T47D (cell line): ENCODE measurements at places on chromosomes 6 and 20.

GRCh38 chr6:126913651-126914050, 204.8 kb upstream of the RSPO3 start:
- DNase-seq = no peak

- no peak for DNase-seq
Observed at GRCh38 chr6:7219310-7219709, 93.7 kb downstream of the SSR1 start.

DNA sequence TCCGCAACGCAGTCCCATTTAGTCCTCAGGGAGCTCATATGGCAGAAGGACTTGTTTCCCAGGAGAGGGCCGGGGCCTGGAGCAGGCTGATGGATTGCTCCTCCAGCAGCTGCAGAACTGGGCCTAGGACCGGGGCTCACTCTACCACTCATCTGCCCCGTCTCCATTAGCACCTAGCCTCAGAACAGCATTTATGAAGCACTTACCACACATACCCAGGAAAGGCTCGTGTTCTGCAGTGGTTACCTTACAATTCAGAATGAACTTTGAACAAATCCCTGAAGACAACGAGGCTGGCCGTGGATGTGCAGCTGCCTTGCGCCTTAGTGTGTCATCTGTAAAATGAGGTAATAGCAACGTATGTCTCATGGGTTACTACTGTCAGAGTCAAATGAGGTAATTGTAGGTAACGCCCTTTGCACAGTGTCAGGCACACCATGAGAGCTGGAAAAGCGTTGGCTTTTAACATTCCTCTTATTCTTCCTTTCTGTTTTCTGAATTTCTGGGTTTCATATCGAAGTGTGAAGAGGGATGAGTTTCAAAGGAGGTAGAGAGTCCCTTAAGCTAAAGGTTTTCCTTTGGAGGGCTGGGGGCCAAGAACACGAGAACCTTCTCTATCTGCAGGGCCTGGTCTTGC, 46.3 kb upstream of the CD93 start:
- DNase-seq = no peak

- no peak for DNase-seq
Observed at GRCh38 chr6:43702534-43703440, 15.2 kb upstream of the MRPS18A start.

- no peak for DNase-seq
Observed at GRCh38 chr20:8519887-8520286, 387.8 kb downstream of the PLCB1 start.

DNA sequence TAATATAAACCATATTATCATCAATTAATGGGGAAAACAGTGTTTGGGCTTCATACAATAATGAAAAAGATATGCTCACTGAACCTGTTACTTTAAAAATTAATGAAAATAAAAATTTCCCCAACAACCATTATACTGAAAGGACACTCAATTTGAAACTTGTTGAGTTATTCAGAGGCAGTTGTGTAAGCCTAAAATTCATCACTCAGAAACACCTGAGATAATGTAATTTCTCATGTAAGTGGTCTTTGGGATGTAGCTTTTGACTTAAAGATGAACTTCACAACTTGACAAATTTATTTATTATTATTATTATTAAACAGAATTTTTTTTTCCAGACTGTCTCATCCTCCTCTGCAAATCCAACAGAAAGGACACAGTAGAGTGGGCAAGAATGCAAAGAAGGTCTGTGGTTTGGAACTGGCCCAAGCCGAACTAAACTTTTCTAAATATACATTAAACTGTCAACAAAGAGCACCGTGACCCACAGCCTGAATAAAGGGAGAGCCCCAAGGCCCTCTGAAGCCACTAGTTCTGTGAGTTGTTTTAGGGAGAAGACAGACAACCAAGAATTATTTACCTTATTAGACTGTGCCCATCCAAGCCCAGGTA, 32.2 kb upstream of the HEY2 start:
- DNase-seq = peak; percentile 93

GRCh38 chr20:63471002-63471716, 1.3 kb downstream of the KCNQ2 start:
- DNase-seq = no peak

- DNase-seq = no peak
Observed at GRCh38 chr6:34532230-34532629, 23.9 kb downstream of the SPDEF start.

GRCh38 chr6:107079429-107079828, 35.9 kb downstream of the BEND3 start:
- DNase-seq = no peak

DNA sequence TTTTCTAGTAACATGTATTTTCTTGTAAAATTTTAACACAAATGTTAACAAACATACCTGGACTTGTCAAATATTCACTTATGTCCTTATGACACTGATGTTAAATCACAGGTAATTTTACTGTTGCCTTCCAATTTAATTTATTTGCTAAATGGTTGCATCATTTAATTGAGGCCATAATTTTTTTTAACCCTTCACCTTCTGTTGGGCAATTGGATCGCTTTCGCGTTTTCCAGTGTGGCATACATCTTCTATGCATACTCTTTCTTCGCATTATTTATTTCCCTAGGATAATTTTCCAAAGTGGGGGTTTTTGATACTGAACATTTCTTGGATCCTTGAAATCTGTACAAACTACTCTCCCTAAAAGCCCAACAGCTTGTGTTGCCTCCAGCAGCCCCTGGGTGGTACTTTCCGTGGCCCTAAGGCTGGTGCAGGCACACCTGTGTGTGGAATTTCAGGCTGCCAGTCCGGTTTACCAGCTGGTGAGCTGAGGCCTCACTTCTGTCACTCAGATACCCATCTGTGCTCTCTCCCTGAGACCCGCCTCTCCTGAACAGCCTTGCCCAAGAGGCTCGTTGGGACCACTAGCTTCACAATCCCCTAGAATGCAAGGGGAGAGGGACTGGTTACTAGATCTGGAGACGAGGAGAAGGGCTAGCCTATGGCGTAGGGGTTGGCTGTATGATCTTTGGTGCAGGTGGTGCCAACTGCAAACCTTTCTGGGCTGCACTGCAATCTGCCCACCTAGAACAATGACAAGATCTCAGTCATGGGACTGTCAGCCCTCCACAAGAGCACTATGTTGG, 11.2 kb upstream of the C20orf144 start:
- DNase-seq = peak; percentile 91

DNA sequence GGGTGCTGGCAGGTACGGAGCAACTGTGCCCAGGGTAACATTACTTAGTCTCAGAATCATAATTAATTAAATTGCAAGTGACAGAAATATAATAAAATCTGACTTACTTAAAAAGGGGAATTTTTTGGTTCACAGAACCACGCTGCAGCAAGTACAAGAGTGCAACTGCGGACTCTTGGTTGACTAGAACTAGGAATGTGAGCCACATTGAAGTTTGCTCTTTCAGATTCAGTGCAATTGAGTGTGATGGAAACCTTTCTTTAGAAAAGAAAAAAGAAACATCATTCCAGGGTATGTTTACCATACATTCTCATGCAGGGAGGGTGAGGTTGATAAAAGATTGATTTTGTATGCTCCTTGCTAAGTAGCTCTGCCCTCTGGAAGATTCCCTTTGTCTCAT, 45.0 kb upstream of the GGTLC1 start:
- no peak for DNase-seq

GRCh38 chr6:62971976-62972658, 239.2 kb upstream of the FKBP1C start:
- no peak for DNase-seq

GRCh38 chr6:47836046-47836445, 54.2 kb downstream of the OPN5 start:
- DNase-seq = no peak

GRCh38 chr20:56606174-56606945, 22.7 kb upstream of the TFAP2C start:
- peak; percentile 91 for DNase-seq

GRCh38 chr6:47420394-47421371, 56.9 kb upstream of the CD2AP start:
- no peak for DNase-seq

- DNase-seq = no peak
Observed at GRCh38 chr20:25685276-25686080, 11.2 kb downstream of the ZNF337 start.

DNA sequence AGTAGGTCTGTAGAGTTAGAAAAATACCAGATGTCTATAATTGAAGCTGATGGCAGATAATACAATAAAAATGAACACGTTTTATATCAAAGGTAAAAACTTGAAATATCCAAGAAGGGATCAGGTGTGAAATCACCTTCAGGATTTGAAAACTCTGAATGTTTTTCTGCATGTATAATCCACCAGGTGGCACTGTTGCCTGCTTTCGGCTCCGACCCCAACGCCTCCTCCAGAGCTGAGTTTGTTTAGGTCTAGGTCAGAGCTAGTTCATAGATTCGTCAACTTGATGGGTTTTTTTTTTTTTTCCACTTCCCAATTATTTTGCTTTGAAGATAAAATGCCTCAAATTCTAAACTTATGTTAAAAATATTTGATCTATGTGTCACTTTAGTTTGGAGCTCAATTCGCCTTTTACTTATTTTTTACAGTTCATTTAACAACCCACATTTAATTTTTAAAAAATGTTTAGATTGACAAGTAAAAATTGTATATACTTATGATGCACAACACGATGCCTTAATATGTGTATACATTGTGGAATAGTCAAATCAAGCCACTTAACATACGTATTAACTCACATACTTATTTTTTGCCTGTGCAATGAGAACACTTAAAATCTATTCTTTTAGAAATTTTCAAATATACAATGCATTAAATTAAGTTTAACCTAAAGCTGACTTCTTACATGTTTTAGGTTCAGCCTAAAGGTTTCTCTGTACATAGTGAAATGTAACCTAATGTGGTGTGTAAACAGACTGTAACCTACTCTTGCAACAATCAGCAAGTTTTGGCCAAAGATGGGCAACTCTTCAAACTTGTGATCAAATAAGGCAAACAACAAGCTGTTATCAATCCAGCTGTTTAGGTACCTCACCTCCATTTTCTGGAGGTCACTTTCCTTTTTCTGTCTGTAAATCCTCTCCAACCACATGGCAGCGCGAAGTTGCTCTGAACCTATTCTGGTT, 39.4 kb upstream of the ENPP4 start:
- peak; percentile 41 for DNase-seq

- no peak for DNase-seq
Observed at GRCh38 chr20:15494851-15495250, 1078.4 kb downstream of the KIF16B start.

GRCh38 chr6:79543886-79544285, 6.7 kb upstream of the LCA5 start:
- no peak for DNase-seq

GRCh38 chr6:169173532-169174268, 79.9 kb downstream of the THBS2 start:
- no peak for DNase-seq

GRCh38 chr6:84588697-84589080, 175.7 kb downstream of the TBX18 start:
- no peak for DNase-seq

- no peak for DNase-seq
Observed at GRCh38 chr20:50055524-50056083, 57.3 kb downstream of the UBE2V1 start.

DNA sequence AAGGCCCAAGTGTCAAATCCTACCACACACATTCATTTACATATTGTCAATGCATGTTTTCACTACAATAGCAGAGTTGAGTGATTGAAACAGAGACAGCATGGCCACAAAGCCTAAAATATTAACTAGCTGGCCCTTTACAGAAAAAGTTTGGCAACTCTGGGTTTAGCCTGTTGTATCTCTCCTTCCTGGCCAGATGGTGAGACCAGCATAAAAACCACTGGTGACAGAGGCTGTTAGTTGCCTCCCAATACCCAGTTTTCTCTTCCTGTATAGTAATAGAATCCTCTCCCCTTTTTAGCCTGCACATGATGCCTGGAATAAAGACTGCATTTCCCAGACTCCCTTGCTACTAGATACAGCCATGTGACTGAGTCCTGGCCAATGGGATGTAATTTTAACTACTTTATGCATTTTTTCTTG, 100.0 kb upstream of the TAB2 start:
- peak; percentile 5 for DNase-seq

- DNase-seq = no peak
Observed at GRCh38 chr6:167073679-167074274, 49.1 kb upstream of the CCR6 start.

GRCh38 chr6:39295611-39296011, 18.6 kb downstream of the KCNK17 start:
- DNase-seq = no peak

DNA sequence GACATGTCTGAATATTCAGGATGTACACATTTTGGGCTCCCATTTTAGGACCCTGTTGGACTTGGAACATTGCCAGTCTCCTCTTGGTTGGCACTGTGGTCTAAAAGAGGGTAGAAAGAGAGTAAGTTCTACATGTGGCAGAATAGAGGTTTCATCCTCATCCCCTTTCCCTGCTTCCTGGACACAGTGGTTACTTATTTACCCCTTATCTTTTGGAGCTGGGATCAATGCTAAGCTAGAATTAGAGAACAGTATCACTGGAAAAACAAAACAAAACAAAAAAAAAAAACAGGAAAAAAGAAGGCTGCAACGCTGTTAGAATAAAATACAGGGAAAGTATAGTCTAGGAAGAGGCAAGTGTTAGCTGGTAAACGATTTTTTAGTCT, 790.6 kb downstream of the MAFB start:
- DNase-seq = no peak

DNA sequence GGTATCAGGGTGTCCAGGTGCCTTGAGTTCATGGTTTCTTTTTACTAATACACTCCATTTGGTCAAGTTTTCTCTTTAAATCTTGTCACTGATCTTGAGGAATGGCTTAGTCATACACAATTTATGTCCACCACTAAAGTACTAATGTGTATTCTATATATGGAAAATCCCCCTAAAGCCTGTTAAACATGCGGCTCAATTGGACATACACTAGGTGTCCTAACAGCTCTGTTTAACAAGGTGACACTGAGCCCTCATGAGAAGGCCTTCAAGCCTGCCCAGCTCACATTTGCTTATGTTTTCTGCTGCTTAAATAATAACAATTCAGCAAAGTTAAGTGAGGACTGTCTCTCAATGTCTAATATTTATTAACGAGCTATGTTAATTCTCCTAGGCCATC, 31.5 kb downstream of the PDE7B start:
- no peak for DNase-seq

DNA sequence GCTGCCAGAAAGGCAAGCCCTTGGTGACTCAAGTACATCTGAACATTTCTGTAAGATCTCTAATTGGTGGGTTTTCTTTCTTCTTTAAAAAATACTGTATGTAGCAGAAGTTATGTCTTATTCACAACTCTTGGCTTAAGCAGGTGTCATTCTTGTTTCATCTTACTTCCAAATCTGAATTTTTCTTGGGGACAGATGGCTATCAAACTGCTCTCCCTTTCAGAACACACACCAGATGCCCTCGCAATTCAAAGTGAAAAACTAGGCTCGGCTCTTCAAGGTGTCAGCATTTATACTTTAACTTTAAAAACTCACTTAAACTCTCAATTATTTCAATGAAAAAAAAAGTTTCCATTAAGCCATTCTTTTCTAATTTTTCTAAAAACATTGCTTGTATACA, 49.7 kb downstream of the PAK5 start:
- no peak for DNase-seq

GRCh38 chr6:154386848-154387717, 30.5 kb upstream of the IPCEF1 start:
- no peak for DNase-seq
